ENCODE measurements at places on chromosomes 4 and X.

DNA sequence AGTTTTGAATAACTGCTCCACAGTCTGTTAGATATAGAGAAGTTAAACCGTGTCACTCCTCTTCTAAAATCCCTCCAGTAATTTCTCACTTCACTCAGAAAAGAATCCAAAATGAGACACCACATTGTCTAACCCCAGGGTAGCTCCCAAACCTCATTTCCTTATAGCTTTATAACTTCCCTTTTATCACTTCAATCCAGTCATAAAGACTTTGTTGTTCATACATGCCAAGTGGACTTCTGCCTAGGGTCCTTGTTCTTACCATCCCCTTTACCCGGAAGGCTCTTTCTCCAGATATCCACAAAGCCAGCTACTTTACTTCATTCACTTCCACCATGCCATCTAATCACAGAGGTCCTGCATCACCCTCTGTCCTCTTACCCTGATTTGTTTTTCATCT lies 156.2 kb downstream of the GABRB1 start:
- H3K36me3 ChIP-seq = no peaks in the 10 kb centered on the region
- no peak overlapping the region for H3K27ac ChIP-seq
- no peak for DNase-seq
- no peaks in the 10 kb centered on the region for H3K27me3 ChIP-seq
- H3K4me1 ChIP-seq = peaks cover 11% of the 10 kb centered on the region

DNA sequence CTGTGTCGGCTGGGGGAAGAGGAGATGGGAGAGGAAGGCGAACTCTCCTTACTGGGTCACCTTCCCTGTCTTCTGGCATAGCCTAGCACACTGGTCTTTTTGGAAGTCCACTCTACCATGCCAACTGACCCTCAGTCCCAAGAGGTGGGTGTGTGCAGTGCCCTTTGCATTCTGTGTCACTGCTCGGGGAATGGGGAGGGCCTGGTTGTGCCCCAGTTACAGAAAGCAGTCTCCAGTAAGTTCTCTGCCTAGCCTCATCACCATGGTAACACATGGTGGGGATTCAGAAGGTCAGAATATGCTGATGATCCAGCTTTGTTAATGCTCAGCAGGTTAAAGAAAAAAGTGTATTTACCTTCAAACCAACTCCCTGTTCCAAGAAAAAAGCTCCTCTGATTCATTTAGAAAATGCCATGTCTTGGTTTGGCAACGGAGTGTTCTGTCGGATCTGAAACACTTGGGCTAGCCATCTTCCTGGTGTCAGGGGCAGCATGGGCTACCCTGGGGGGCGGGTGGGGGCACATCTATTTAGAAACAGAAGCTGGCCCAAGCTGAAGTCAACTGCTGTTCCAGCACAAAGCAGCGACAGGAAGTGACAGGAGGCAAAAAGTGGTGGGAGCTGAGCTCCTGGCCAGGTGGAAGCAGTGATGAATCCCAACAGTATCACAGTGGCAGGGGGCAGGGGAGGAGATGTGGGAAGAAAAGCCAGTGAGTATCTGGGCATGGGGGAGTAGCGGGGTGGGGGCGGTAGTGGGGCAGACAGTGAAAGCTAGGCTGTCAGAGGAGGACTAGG lies 37.0 kb downstream of the NSG1 start:
- no peaks in the 10 kb centered on the region for H3K27me3 ChIP-seq
- H3K4me1 ChIP-seq = peaks cover 13% of the 10 kb centered on the region
- peaks cover 16% of the 10 kb centered on the region for H3K36me3 ChIP-seq
- no peak overlapping the region for H3K27ac ChIP-seq
- no peak for DNase-seq
- no peak overlapping the region for H3K4me3 ChIP-seq

- no peaks in the 10 kb centered on the region for H3K27me3 ChIP-seq
Observed at GRCh38 chr4:85005865-85006377, 39.4 kb upstream of the WDFY3 start.

DNA sequence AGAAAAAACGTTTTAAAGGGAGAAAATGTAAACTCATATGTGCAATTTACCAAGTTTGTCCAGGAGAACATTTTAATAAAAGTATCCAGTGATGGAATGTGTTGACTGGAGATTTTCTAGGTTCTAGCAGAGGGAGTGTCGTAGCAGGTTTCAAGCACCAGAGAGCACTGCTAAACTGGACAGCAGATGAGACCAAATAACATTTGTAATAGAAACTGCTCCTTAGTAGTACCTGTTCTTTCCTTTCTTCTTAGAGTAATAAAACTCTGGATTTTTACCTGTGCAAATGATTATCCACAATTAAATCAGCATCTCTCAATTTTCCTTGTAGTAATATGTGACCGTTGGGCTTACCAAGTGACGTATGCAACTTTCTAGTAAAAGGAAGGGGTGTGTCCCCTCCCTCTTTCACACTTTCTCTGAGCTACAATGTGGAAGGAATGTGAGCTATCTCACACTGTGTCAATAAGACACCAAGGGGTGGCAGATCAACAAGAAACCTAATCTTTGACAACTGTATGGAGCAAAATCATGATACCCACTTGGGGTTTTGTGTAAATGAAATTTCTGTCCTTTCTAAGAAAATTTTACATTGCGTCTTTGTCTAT lies 9.5 kb downstream of the HPGDS start:
- H3K36me3 ChIP-seq = no peaks in the 10 kb centered on the region
- H3K27me3 ChIP-seq = no peaks in the 10 kb centered on the region
- H3K4me3 ChIP-seq = no peak overlapping the region
- DNase-seq = peak; percentile 42

DNA sequence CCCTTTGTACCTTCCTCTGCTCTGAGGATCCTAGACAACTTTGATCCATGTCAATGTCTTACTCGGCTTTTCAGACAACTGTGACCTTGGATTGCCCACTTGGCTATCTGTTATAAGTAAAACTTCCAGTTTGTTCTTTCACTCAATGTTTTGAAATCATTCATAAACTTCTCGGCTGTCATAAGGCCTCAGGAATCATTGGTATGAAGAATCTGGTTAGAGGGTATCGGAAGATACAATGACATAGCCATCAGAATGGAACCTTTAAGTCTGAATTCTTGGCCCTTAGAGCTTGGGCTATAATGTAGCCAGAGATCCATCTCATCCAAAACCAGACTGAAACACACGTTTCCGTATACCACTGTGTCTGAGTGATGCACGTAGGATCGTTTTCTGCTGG lies 59.0 kb upstream of the WDR1 start:
- H3K4me1 ChIP-seq = peaks cover 18% of the 10 kb centered on the region
- no peak for DNase-seq
- H3K36me3 ChIP-seq = no peaks in the 10 kb centered on the region
- H3K27ac ChIP-seq = no peak overlapping the region
- no peaks in the 10 kb centered on the region for H3K27me3 ChIP-seq

DNA sequence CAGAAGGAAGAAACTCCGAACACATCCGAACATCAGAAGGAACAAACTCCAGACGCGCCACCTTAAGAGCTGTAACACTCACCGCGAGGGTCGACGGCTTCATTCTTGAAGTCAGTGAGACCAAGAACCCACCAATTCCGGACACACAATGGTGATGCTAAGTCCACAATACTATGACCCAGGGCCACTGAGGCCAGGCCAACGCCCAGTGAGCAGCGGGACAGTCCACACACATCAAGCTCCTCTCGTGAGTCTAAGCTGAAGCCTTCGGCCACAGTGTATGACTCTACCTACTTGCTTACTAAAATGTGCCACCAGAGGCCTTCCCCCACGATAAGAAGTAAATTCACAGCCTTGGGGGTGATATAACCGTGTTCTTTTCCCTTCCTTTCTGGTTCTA lies 10.2 kb upstream of the CDKN2AIP start:
- H3K27ac ChIP-seq = no peak overlapping the region
- H3K4me1 ChIP-seq = peaks cover 3% of the 10 kb centered on the region
- no peak overlapping the region for H3K4me3 ChIP-seq
- H3K27me3 ChIP-seq = no peaks in the 10 kb centered on the region
- H3K36me3 ChIP-seq = no peaks in the 10 kb centered on the region
- DNase-seq = no peak

GRCh38 chr4:40933272-40934053 lies 183.7 kb downstream of the NSUN7 start:
- no peaks in the 10 kb centered on the region for H3K27me3 ChIP-seq
- H3K4me3 ChIP-seq = no peak overlapping the region
- H3K4me1 ChIP-seq = no peaks in the 10 kb centered on the region
- no peak for DNase-seq

- H3K27ac ChIP-seq = no peak overlapping the region
- no peak overlapping the region for H3K4me3 ChIP-seq
- no peaks in the 10 kb centered on the region for H3K36me3 ChIP-seq
- DNase-seq = no peak
- no peaks in the 10 kb centered on the region for H3K4me1 ChIP-seq
Observed at GRCh38 chr4:5446595-5447226, 261.6 kb downstream of the EVC2 start.

- H3K36me3 ChIP-seq = peaks cover 3% of the 10 kb centered on the region
- DNase-seq = no peak
- no peaks in the 10 kb centered on the region for H3K27me3 ChIP-seq
Observed at GRCh38 chr4:53529025-53529424, 62.3 kb downstream of the LNX1 start.

GRCh38 chrX:23344238-23344903 lies 9.7 kb downstream of the PTCHD1 start:
- no peaks in the 10 kb centered on the region for H3K36me3 ChIP-seq
- no peak overlapping the region for H3K27ac ChIP-seq
- H3K4me3 ChIP-seq = no peak overlapping the region
- H3K4me1 ChIP-seq = no peaks in the 10 kb centered on the region

DNA sequence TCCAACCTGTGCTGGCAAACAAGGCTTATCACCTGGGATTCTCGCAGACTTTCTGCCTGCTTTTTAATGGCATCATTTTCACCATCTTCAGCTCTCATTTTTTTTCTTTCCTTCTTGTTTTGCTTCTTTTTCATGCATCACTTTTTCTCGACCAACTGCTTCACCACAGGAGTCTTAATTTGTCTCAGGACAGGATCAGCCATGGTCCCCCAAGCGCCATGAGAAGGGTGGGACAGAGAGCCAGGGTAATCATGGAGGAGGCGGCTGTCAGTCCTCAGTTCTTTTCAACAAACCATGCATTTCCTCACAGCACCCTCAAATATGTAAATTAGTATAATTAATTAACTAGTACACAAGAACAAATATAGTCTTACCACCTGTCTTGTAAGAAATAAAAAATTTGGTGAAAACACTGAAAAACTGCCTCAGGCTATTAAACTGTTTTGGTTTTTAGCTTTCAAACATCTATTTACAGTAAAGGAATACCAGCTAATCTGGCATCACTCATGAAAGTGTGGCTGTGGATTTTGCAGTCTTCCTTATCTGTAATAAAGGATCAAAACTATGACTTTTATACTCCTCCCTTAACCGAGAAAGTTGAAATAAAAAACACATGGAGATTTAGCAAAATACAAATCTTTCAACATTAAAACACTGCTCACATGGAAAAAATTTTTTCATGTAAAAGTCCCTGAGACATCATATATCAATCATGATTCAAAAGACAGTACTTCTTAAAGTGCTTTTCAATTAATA lies 19.1 kb downstream of the EIF4E start:
- no peak for DNase-seq
- H3K27me3 ChIP-seq = no peaks in the 10 kb centered on the region
- H3K36me3 ChIP-seq = peaks cover 1% of the 10 kb centered on the region
- no peak overlapping the region for H3K4me3 ChIP-seq
- H3K27ac ChIP-seq = no peak overlapping the region

DNA sequence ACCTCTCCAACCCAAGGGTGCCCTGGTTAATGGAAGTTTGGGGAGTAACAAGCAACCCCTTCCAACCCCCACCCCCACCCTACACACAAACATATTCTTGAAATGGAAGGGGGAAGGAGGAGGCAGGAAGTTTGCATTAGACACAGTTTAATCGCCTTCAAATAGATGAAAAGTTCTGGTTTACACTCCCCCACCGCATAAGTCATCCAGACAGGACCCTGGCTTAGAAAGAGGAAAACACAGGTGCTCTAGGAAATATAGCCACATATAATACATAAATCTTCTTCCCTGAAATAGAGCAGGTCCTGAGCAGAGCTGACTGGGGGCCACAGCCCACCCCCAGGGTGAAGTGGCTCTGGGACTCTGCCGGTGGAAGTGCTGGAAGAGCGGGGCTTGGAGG lies 25.1 kb downstream of the SASH3 start:
- no peaks in the 10 kb centered on the region for H3K4me1 ChIP-seq
- DNase-seq = no peak
- H3K27me3 ChIP-seq = no peaks in the 10 kb centered on the region
- H3K27ac ChIP-seq = no peak overlapping the region

GRCh38 chr4:110108422-110108821 lies 90.0 kb downstream of the ELOVL6 start:
- no peak for DNase-seq
- H3K27ac ChIP-seq = no peak overlapping the region
- no peaks in the 10 kb centered on the region for H3K4me1 ChIP-seq

DNA sequence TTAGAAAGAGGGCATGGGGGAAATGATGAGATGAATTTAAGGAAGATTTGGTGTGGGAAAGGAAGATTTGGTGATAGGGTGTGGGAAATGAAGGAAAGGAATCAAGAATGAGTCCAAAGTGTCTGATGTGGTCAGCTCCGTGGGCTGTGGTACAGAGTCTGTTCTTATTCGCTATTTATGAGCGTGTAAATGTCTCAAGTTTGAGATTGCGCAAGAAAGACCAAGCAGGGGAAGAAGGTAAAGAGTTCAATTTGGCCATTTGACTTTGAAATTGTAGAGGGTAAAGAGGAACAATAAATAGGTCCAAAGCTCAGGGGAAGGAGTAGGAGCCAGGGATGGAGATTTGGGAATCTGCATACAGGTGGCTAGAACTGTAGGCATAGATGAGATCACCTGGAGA lies 11.3 kb upstream of the SMS start:
- no peak overlapping the region for H3K4me3 ChIP-seq
- no peak for DNase-seq
- H3K4me1 ChIP-seq = no peaks in the 10 kb centered on the region
- H3K27ac ChIP-seq = no peak overlapping the region
- no peaks in the 10 kb centered on the region for H3K36me3 ChIP-seq

GRCh38 chr4:68141852-68142251 lies 12.2 kb upstream of the TMPRSS11F start:
- no peak overlapping the region for H3K27ac ChIP-seq
- no peaks in the 10 kb centered on the region for H3K4me1 ChIP-seq
- no peak for DNase-seq
- H3K4me3 ChIP-seq = no peak overlapping the region
- H3K36me3 ChIP-seq = no peaks in the 10 kb centered on the region

- H3K4me1 ChIP-seq = no peaks in the 10 kb centered on the region
- H3K36me3 ChIP-seq = no peaks in the 10 kb centered on the region
- DNase-seq = no peak
- peak overlapping the region; percentile 70 for H3K27ac ChIP-seq
- no peaks in the 10 kb centered on the region for H3K27me3 ChIP-seq
Observed at GRCh38 chrX:48713847-48714246, 17.3 kb downstream of the SUV39H1 start.

DNA sequence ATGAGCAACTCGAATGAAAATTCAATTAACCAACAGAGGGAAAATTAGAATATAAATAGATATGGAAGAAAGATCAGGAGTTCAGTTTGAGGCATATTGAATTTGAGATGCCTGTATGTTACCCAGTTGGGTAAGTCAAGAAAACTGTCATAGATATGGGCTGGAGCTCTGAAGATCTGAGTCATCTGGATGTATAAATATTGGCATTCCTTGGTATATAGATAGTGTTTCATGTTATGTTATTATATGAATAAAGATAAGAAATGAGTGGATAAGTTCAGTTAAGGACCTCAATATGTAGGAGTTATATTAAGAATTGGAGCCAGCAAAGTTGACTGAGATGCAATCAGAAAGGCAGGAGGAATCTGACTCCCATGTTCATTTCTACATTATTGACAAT lies 543.6 kb upstream of the SMIM31 start:
- DNase-seq = no peak
- H3K4me1 ChIP-seq = no peaks in the 10 kb centered on the region

- H3K27me3 ChIP-seq = no peaks in the 10 kb centered on the region
- peaks cover 9% of the 10 kb centered on the region for H3K4me1 ChIP-seq
- H3K36me3 ChIP-seq = no peaks in the 10 kb centered on the region
- H3K4me3 ChIP-seq = no peak overlapping the region
- DNase-seq = peak; percentile 69
Observed at GRCh38 chr4:184471881-184472613, 2.3 kb downstream of the IRF2 start.

Data from small intestine (tissue), 16 donors.